Hippocampal formation (tissue), 2 donors: ENCODE measurements at places on chromosomes 7 and 10.

DNA sequence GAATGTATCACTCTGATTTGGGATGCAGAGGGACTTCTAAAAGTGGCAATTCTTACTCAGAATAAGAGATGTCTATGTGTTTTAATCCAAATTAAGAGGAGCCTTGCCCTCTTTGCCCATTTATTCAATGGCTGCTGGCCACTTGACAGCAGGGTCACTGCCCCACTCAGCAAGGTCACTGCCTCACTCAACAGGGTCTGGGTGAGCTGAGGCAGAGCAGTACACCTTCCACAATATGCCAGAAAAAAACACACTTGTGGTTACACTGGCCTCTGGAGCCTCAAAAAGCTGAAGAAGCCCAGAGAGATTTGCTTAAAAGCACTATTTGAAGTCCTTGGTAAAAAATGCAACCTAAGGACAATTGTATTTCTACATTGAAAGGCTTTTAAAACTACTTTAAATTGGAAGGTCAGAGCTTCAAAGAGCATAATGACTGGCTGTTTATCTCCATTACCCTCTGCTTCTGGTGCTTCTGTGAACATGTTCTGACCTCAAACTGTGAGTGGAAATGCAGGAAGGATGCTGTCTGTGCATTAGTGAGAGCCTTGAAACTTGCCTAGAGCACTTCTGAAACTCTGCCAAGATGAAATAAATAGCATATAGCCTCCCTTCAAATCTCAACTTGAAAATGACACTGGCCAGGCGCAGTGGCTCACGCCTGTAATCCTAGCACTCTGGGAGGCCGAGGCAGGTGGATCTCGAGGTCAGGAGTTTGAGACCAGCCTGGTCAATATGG, 35.1 kb upstream of the WIPF3 start:
- DNase-seq: no peak

- DNase-seq: no peak
These were observed 20.3 kb upstream of the GNA12 start for GRCh38 chr7:2864204-2864985.

DNA sequence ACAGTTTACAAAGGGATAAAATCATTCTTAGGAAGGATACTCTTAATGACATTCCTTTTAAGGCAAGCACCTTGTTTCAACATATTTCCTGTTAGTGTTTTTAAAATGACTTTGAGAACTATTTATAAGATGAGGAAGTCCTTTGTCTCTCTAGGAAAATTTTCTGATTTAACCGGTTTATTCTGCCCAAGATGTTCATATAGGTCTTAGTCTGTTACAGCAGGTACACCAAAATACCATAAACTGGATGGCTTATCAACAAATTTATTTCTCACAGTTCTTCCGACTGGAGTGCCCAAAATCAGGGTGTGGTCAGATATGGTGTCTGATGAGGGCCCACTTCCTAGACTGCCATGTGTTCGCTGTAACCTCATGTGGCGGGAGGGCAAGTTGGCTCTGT, 77.9 kb downstream of the GSAP start:
- no peak for DNase-seq

- no peak for DNase-seq
These were observed 13.4 kb downstream of the CUBN start for GRCh38 chr10:17116193-17116592.

DNA sequence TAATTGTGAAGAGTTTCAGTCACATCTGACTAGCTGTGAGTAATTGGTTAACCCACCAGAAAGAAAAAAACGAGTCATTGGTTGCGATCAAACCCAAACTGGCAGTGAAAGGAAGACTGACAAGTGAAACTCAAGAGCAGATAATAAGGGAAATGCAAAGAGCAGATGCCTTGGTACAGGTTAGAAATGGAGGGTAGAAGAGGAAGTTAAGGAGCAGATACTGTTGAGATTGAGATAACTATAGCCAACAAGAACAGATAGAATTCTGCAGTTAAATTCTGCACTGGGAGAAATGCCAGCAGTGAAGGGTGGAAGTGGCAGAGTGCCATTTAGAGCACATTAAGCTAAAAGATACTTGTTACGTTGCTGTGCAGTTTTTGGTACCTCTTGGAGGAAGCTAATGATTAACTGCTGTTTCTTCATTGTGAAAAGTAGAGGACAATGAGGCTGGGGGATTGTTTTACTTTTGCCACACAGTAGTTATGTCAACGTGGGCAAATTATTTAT, 65.8 kb downstream of the CDK13 start:
- DNase-seq: peak; percentile 13

GRCh38 chr10:110803239-110803749, 68.4 kb upstream of the PDCD4 start:
- DNase-seq: no peak

DNA sequence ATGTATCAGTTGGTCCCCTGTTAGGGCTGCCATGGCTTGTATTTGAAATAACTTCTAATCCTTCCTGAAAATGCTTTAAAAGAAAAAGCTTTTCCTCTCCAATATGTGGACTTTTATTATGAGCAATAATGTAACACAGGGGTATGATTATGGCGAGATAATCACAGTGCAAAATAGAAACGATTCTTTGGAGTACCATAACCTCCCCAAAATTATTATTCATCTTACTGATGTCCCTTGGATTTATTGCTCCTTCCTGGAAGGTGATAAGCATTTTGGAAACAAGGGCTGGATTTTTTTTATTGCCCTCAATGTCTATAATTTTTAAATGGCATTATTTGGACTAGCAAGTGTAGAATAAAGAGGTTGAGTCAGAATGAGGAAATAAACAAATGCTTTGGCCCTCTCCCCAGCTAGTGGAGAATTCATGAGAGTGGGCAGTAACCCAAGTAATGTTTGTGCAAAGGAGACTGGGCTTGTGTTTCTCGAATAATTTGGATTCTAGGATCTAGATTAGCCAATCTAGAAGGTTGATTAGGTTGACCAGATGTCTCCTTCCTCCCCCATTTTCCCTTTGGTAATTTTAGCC, 403.9 kb upstream of the CELF2 start:
- no peak for DNase-seq

DNA sequence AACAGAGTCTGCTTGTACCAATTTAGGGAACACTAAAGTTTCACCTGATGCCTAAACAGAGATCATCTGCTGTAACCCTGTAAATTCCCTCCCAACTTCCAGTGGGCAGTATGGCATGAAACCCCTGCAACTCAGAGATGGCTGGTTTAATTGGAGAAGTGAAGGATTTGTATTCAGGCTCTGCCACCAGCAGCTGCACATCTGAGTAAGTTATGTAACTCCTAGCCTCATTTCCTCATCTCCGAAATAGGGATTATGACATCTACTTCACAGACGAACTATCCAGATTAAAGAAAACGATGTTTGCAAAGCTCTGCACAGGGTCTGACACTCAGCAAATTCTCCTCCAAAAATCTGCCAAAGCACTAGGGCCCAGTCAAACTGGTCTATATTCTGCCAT, 493.0 kb downstream of the KCNMA1 start:
- DNase-seq: no peak

DNA sequence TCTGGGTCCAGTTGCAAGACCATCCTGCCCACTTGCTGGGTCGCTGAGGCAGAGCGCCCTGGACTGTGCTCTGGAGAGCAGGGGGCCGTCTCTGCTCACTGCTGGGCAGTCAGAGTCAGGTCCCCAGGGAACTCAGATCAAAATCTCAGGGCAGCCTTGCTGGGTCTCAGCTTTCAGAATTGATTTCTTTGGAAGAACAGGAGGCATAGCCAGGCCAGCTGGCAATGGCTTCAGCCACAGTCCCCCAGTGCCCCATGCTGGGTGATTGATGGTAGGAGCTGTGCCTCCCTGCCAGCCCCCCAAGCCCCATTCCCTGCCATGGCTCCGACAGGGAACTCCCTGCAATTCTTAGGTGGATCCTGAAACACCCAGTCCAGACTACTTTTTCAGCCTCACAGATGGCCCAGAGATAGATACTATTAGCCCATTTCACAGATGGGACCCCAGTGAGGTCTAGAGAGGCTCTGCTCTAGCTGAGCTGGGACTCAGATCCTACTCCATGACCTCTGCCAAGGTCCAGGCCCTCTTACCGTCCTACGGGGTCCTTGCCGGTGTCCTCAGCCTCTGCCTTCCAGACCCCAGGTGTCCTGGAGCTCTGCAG, 467 bp downstream of the MMRN2 start:
- no peak for DNase-seq

DNA sequence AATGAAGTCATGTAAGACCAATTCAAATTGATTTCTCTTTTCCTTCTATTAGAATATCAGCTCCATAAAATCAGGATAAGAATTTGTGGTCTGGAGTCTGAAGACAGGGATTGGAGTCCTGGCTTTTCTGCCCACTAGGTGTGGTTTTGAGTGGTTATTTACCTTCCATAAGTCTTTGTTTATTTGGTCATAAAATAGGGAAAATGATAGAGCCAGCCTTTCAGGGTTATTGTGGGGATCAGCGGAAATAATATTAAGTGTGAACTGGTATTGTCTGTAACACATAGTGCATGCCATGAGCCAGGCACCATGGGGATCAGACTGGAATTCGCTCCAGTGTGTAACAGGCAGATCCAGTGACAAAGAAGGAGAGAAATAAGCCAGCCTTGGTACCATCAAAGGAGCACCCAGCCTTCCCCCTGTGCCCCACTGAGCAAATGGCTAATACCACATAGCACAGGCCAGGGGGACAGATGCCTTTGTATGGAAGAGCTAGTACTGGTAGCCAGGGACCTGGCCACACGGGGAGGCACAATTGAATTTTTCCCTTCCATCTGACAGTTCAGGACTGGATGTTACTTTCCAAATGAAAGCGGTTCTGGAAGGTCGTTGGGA, 509.7 kb upstream of the PODXL start:
- no peak for DNase-seq

GRCh38 chr10:21746118-21746517, 212.1 kb downstream of the MLLT10 start:
- no peak for DNase-seq

DNA sequence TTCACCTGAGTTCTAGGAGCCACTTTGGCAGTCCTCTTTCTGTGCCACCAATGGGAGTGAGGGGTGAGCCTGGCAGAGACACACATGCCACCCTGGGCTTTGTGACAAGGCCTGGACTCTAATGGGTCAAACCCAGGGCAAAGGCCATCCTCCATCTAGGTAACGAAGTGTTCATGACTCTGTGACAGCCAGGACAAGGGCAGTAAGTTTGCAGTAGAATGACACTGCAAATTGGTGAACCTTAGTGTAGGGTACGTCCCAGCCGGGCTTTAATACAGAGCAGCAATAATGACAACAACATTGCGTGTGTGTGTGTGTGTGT, 43.3 kb downstream of the PAPSS2 start:
- DNase-seq: no peak

DNA sequence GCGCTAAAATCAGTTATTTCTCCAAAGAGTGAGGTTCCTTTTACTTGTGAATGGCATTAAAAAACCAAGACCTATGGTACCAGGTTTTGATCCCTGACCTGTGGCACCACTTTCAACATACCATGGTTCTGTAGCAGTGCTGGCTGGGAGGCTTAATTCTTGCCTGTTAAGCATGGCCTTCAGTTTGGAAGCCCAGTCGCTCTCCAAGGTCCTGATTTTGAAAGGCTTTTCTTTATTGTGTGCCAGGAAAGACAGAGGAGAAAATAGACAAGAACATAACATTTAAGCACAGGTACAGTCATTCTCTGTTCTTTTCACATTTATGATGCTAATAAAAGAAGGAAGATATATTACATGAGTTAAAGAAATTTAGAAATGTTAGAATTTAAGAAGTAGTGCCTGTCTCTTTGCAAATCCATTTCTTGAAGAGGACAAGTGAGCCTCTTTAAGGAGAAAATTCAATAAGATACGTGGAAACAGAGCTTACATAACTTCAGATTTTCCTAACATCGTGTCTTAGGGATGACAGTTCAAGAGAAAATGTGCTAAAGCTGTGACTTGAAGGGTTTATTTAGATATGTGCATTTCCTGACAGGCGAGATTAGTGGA, 357.6 kb downstream of the DPP6 start:
- no peak for DNase-seq

DNA sequence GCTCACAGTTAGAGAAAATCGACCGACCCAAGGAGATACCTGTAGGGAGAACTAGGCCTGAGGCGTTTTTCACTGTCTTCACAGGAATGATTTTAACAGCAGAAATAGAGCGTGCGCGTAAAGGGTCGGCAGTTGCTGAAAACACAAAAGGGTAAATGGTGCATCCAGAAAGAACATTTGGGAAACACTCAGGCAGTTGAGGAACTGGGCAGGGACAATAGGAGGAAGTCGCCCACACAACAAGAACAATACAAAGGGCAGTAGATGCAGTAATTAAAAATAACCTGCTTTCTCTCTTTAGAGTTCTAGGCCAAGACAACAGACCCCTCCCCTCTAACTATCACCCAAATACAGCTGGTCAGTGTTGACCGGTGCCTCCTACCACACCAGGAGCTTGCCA, 126.6 kb downstream of the SORBS1 start:
- DNase-seq: no peak

DNA sequence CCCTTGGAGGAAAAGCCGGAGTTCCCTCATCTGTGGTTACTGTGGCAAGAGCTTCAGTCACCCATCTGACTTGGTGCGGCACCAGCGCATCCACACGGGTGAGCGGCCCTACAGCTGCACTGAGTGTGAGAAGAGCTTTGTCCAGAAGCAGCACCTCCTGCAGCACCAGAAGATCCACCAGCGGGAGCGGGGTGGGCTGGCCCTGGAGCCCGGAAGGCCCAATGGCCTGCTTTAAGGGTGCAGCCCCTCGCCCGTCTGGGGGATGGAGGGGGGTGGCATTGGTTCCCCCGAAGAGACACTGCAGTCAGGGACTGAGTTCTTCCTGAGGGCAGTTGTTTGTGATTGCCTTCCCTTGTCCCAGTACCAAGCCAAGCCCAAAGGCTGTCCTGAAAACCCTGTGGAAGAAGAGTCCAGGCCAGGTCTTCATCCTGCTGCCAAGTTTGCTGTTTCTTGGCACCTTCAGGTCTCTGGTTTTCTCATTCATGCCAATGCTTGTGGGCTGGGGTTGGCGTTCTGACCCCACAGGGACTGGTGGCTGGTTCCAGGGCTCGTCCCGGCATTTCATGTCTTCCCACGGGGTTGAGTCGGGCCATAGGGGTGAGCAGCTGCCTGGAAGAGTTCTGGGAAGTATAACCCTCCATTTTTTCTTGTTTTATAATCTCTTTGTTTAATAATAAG, 7.7 kb upstream of the ZNF783 start:
- DNase-seq: no peak

GRCh38 chr7:38757931-38758330, 126.8 kb upstream of the AMPH start:
- DNase-seq: no peak
